ENCODE measurements at places on chromosomes 2 and 18. TPM values are rescaled to one million over a fixed set of nuclear protein-coding genes. Genes with fewer than 3 reads are reported as not detected.

IL36RN gene
- not detected for total RNA-seq

IGFBP5 gene
- 177 TPM for total RNA-seq

TMEM163 gene
- total RNA-seq, result 0.32 TPM

IHH gene
- 0.16 TPM for total RNA-seq

KIF1A gene
- total RNA-seq, result not detected

SULT6B1 gene
- not detected for total RNA-seq

- no peak for DNase-seq
These were observed 20.2 kb upstream of the PAX3 start for GRCh38 chr2:222318712-222319585.

DNA sequence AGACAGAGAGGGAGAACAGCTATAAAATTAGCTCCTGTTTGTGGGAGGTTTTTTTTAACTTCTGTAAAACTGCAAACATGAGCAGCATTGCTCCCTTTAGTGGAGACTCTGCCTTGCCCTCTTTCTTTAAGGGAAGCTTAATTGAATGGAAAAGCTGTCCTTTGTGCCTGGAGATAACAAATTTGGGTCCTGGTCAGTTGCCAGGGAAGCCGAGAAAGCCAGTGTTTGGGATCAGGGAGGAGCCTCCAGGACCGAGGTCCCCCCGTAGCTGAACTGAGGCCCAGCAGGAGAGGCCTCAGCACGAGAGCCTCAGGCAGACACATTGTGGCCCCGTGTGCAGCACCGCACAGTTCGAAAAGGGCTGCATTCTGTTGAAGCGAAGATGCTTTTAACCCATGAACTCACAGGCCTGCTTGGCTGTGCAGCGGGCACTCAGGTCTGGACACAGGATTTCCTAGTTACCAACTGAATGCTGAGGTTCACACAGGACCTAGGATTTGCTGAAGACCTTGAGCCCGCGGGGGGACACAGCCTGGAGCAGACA lies 369.7 kb downstream of the DCDC2C start:
- DNase-seq, result no peak

GRCh38 chr2:6905668-6906067 lies 11.5 kb upstream of the RNF144A start:
- no peak for DNase-seq

- DNase-seq, result no peak
These were observed 7.4 kb downstream of the PTRHD1 start for GRCh38 chr2:24785671-24786321.

- DNase-seq, result no peak
These were observed 148.5 kb downstream of the GFPT1 start for GRCh38 chr2:69238449-69239031.

DNA sequence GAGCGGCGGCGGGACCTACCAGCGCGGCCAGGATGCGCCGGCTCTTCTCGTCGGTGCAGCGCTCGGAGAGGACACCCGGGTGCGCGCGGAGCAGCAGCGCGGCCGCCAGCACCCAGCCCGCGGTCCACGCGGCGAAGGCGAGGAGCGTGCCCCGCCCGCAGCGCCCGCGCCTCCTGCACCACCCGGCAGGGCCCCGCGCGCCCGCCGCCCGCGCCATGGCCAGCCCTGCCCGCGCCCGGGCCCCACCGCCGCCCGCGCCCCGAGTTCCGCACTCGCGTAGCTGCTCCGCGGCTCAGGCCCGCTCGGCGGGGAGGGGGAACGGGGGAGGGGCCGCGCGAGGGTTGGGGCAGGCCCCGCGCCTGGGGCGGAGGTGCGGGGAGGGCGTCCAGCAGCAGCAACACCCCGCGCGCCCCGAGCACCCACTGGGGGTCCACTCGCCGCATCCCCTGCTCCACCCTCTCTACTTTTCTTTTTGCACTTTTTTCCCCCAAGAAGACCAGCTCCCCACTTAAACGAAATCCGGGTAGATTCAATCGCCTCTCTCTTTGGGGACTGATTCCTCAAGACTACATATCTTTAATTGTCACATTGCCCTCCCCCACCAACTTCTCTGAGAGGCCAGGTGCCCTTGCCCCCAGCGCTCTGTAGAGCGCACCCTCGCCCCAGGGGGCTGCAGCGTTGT lies at the start of gene DIPK1C:
TSS of gene DIPK1C (minus strand) at position 266 of the 682 bp plus-strand sequence. CDS start at position 217, 49 bp downstream.
- DNase-seq, result no peak

DNA sequence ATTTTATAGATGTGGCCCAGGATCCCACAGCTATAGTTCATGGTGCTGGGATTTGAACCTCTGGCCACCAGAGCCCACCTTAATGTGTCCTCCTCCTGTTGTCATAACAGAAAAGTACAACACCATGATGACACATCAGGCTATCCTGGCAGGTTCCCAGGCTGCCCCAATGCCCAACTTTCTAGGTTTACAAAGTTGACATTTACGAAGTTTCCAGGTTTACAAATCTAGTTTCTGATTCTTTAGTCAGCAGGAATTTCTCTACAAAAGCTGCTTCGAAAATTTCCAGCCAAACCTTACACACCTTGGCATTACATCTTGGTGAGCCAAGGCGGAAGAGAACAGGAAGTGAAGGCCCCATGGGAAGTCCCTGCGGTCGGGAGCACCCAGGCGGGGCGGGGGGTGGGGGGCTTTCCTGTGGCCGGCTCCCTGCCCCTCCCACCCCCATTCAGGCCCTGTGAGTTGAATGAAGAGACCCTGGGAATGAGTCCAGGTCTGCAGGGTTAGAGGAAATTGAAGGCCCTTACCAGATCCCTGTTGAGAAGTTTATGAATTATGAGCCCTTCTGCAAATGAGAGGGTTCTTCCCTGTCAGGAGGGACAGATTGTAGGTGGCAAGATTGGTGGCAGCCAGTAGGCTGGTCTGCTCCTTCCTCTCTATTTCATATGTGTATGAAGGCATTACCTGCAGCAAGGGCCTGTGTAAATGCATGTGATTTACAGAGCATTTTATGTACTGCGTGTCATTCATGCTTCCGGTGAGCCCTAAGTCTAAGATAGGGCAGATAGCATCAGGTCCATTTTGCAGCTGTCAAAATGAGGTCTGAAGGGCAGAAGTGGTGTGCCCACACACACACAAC lies 11.1 kb upstream of the IL1RN start:
- DNase-seq, result no peak
